Activated T-helper 1 cell treated with anti-CD3 and anti-CD28 coated beads, Interleukin-2, amount 50 U/mL, for 16 hours (primary cell): ENCODE measurements at places on chromosomes 5 and 9.

GRCh38 chr9:11701706-11702105 is 991.5 kb upstream of the TYRP1 start:
- no peak for DNase-seq

GRCh38 chr9:85258823-85259370 is 482.9 kb downstream of the AGTPBP1 start:
- DNase-seq: no peak

GRCh38 chr5:9365512-9365911 is 180.4 kb downstream of the SEMA5A start:
- DNase-seq: no peak

- DNase-seq: no peak
Measured at GRCh38 chr5:39151745-39152144, 67.6 kb downstream of the FYB1 start.
